ENCODE measurements at places on chromosomes 13 and 19.

DNA sequence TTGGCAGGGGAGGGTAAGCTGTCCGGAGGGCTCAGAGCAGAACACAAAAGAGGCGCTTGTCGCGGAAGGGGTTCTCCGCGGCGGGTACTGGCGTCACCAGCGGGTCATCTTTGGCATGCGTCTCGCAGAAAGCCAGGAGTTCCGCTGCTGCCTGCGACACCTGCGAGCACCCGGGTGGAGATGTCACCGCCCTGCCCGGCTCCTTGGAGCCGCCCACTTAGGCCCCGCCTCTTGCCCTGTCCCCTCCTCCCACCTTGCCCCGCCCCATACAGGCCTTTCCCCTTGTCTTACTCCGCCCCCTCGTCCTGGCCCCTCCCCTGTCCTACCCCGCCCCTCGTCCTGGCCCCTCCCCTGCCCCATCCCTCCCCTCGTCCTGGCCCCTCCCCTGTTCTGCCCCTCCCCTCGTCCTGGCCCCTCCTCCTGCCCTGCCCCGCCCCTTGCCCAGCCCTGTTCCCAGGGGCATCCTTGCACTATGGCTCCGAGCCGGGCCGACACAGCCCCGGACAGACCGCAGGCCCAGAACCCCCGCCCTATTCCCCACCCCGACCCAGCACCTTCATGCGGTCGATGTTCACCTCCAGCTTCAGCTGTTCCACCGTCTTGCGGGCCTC lies 1.9 kb downstream of the GNG8 start:
- DNase-seq: peak; percentile 79

GRCh38 chr13:63435667-63436324 lies 2020.1 kb upstream of the PCDH20 start:
- DNase-seq: no peak

- DNase-seq: no peak
These were observed 5.0 kb downstream of the TLE5 start for GRCh38 chr19:3057275-3057714.

DNA sequence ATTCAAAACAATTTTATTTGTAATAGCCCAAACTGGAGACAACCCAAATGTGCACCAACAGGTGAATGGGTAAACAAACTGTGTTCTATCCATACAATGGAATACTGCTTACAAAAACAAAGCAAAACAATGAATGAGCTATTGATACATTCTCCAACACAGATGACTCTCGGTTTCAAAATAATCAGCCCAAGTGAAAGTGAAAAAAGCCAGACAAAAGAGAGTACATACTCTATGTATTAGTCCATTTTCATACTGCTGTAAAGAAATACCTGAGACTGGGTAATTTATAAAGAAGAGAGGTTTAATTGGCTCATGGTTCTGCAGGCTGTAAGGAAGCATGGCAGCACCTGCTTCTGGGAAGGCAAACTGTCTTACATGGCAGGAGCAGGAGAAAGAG lies 65.2 kb upstream of the LRCH1 start:
- DNase-seq: no peak

DNA sequence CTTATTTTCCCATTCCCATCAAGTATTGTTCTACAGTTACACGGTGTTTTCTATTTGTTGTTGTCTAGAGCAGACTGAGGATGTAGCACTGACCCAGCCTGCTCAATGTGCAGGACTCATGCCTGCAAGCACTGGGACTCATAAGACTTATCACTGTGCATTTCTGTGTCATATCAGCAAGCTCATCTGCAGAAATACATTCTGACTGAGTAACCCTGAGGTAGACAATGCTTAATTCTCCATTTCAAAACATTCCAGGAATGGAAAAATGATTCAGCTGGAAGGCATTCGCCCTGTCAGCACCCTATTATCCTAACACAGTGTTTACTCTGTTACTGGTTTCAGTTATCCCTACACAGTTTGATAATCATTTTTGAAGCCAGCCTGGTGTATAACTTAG lies 2506.4 kb downstream of the PCDH9 start:
- no peak for DNase-seq

- no peak for DNase-seq
These were observed 569 bp upstream of the MCF2L start for GRCh38 chr13:112968380-112968909.

- no peak for DNase-seq
These were observed 12.4 kb upstream of the CCDC9 start for GRCh38 chr19:47243776-47244547.

GRCh38 chr13:31909864-31910551 lies 121.6 kb upstream of the FRY start:
- DNase-seq: no peak

DNA sequence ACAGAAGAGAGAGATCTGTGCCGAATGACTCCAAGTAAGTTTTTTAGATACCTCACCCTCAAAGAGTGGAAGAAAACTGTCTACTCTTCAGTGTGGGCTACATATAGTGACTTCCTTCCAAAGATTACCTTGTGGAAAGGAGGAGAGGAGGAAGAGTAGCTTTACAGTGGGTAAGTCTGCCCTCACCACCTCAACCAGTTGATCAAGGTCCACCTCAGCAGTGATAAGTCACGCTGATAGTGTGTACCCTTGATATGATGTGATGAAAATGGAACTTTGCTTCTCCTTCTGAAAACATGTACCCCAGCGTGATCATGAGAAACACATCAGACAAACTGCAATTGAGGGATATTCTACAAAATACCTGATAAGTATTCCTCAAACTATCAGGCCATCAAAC lies 20.6 kb downstream of the KLF5 start:
- no peak for DNase-seq

DNA sequence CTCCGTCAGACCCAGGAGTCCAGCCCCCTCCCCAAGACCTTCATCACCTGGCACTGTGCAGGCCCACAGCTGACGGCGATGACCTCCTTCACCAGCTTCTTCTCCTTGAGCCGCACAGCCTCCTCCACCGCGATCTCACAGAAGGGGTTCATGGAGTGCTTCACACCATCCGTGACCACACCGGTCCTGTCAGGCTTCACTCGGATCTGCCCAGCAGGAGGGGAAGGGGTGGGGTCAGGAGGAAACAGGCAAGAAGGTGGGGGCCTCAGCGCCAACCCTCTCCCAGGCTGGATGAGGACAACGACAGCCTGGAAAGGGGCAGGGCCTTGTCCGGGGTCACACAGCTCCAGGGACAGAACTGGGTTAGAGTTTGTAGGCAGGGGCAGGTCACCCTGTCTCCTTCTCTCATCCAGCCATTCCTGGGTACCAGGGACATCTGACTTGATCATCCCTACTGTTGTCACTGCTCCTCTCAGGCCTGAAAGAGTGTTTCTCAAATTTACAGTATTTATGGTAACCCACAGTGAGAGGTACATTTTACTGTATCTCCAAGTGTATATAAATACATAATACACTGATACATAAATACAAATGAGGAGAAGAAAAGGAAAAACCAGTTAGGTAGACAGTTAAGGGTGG lies 12.0 kb downstream of the ETFB start:
- no peak for DNase-seq

DNA sequence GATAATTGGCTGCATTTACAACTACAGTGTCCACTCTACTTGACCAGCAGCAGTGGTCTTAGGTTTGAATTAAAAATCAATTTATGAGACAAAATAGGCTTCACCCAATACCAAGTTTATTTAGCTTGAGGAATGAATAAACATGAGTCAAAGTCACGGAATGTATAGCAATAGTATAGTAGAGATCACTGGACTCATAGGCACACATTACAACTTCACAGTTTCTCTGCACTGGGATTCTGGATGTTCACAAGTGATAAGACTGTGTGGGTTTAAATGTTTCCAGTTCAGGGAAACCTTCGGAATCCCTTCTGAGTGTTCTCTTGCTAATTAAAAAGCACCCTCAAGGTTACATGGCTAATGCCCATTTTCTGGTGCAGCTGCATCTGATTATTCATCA lies 1064.9 kb downstream of the SLITRK5 start:
- no peak for DNase-seq

DNA sequence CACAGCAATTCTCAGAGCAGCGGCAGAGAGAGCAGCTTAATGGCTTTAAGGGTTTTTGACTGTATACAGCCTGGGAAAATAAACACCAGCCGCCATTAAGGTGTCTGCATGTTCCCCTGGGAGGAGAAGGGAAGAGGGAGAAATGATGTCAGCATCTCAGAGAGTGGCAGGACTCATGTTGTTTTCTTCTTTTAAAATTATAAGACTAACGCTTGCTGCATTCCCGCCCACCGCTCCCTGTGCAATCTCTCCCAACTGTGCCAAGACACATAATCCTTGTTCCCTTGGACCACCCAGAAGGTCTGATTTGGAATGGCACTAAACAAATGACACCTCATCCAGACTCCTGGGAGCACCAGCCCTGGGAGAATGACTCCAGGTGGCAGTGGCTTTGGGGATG lies 27.7 kb upstream of the FAM216B start:
- DNase-seq: no peak

GRCh38 chr19:3441089-3441985 lies 39.0 kb downstream of the SMIM24 start:
- peak; percentile 97 for DNase-seq

DNA sequence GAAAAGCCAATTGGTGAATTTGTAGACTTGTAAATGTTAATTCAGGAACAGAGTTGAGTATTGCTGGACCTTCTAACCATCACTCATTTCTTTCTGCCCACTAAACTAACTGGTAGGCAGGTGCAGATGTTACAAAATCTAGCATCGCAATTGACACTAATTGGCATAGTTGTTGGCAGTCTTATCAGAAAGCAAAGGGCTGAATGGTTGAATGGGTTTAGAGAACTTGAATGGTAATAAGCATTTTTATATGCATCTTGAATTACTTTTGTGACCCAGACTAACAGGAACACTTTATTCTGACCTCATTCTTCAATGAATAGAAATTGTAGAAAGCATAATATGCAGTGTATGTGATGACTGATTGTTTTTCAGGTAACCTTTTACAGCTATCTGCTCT lies 189.1 kb downstream of the GGACT start:
- DNase-seq: no peak

- no peak for DNase-seq
These were observed 14.3 kb downstream of the BCKDHA start for GRCh38 chr19:41411968-41412265.

- DNase-seq: no peak
These were observed 35.1 kb downstream of the ESD start for GRCh38 chr13:46761866-46762265.

- DNase-seq: no peak
These were observed 10.3 kb downstream of the ATG4D start for GRCh38 chr19:10553943-10554381.

- no peak for DNase-seq
These were observed 107.7 kb upstream of the UQCRFS1 start for GRCh38 chr19:29320618-29321017.

- no peak for DNase-seq
These were observed 33.5 kb upstream of the CSNK1A1L start for GRCh38 chr13:37138926-37139325.

GRCh38 chr13:59088716-59089115 lies 1075.0 kb downstream of the DIAPH3 start:
- DNase-seq: no peak

- DNase-seq: no peak
These were observed 11.4 kb downstream of the ELF1 start for GRCh38 chr13:41007744-41008128.

- peak; percentile 80 for DNase-seq
These were observed 14.6 kb downstream of the CBARP start for GRCh38 chr19:1223018-1223855.

DNA sequence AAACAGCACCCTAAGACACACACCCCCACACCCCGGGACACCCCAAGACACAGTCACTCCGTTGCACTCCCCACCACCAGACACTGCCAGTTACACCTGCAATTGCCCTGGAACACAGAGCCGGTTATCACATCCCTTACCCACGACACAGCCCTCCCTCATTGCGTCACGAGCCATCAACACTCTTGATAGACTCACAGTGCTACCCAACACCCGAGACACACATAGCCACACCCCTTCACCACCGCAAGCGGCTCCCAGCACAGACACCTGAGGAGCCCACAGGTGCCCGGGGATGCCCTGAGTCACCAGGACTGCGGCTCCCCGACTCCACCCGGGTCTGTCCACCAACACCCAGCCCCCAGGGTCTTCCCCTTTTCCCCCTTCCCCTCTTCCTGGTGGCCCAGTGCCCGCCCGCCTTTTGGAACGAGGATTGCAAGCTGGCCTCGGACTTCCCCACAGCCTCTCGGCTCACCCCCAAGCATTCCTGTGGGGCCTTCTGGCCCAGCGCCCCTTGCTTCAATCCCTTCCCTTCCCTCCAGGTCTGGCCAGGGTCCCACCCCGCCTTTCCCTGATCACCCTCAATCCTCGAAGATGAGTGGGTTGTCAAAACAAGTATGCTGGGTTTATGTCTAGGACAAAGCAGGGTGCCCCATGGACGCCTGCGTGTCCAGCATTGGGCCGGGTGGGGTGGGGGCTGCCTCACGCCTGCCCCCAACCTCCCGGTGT lies 1.7 kb upstream of the PTGER1 start:
- no peak for DNase-seq

GRCh38 chr13:50691681-50692263 lies 151.7 kb downstream of the DLEU7 start:
- DNase-seq: no peak

- no peak for DNase-seq
These were observed 9.7 kb downstream of the INAFM1 start for GRCh38 chr19:47284324-47284899.

DNA sequence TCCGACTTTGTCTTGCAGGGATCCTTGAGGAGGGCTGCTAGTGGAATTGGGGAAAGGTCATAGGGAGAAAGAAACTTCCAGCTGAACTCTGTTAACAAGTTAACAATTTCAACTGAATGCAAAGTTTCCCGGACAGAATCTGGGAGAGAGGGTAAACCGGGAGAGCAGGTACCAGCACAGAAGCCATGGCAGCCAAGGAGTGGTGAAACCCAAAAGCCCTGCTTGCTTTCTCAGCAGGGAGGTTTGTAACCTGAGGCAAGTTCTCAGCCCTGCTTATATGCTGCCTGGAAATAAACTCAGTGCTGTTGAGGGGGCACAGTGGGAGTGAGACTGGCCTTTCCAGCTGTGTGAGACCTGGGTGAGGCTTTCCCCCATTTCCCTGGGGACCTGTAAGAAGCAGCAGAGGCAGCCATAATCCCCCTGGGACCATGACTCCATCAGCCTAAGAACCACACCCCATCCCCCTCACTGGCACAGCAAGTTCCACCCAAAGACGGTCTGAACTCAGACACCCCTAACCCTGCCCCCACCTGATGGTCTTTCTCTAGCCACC lies 84.0 kb downstream of the SUCLA2 start:
- no peak for DNase-seq

DNA sequence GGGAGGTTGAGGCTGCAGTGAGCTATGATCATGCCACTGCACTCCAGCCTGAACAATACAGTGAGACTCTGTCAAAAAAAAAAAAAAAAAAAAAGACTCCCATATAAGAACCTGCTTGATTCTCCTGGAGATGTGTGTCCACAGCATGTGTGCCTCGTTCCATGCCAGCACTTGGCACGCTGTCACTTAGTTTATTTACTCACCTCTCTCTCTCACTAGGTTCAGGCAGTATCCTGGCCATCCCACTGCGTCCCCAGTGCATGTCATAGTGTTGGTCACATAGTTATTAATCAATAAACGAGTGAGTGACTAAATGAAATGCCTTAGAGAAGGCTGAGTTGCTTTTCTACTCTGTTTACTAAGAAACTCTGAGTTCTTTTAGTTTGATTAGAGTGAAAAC lies 79.1 kb upstream of the GPR12 start:
- DNase-seq: no peak

- DNase-seq: no peak
These were observed 8.3 kb upstream of the ZNF254 start for GRCh38 chr19:24078680-24079079.

Measured in D721Med (cell line).